ENCODE measurements at places on chromosomes 2 and 18.

- no peak for DNase-seq
Observed at GRCh38 chr2:191835539-191836350, 11.1 kb downstream of the CAVIN2 start.

DNA sequence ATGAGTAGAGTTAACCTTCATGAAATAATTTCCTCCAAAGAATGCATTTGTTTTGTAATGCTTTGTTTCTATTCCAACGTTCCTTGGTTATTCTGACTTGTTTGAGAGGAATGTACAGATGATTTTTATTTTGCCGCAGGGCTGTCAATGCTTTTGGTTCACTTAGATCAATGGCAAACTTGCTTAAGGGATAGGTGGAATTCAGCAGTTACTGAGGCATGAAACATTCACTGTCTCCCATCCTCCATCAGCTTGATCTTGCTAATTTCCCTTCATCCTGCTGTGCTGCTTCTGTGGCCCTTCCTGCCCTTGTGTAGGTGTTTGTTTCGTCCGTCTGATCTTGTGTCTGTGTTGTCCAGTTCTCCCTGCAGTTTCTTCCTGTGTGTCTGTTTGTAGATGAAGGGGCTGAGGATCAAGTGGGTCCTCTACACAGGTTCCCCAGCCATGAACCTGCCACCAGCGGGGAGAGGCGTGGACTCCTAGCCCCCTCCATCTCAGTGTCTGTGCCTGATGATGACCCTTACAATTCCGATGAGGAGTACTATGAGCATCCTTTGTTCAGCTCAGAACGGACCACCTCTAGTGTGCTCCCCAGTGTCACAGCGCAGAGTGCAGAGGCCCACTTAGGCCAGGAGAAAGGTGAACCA lies 84.2 kb upstream of the UNC80 start:
- no peak for DNase-seq

- no peak for DNase-seq
Observed at GRCh38 chr2:176931588-176932563, 280.7 kb upstream of the HNRNPA3 start.

- DNase-seq: no peak
Observed at GRCh38 chr18:39186008-39186407, 1620.4 kb upstream of the CELF4 start.

- no peak for DNase-seq
Observed at GRCh38 chr2:30899516-30900054, 92.3 kb upstream of the CAPN13 start.

GRCh38 chr2:69348781-69349180 lies 38.2 kb downstream of the GFPT1 start:
- DNase-seq: no peak

- no peak for DNase-seq
Observed at GRCh38 chr18:63119647-63120046, 199.9 kb downstream of the BCL2 start.

- no peak for DNase-seq
Observed at GRCh38 chr2:195619590-195619989, 37.4 kb upstream of the SLC39A10 start.

DNA sequence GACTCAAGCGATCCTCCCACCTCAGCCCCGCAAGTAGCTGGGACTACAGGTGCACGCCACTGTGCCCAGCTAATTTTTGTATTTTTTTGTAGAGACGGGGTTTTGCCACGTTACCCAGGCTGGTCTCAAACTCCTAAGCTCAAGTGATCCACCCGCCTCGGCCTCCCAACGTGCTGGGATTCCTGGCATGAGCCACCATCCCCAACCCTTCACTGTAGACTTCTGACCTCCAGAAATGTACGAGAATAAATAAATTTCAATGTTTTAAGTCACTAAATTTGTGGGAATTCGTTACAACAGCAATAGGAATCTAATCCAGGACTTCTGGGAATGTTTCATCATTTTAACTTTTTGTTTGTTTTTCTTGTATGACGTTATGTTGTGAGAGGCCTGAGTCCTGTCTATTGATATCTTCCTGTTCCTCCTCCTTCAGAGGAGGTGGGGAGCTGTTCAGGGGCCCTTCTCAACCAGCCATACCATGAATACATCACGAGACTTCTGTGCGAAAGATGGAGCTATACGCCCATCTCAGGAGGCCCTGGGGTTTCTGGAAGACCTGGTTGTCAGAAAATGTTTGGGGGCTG lies 40.0 kb downstream of the TEX44 start:
- no peak for DNase-seq

- no peak for DNase-seq
Observed at GRCh38 chr2:18645315-18645714, 55.9 kb upstream of the NT5C1B start.

DNA sequence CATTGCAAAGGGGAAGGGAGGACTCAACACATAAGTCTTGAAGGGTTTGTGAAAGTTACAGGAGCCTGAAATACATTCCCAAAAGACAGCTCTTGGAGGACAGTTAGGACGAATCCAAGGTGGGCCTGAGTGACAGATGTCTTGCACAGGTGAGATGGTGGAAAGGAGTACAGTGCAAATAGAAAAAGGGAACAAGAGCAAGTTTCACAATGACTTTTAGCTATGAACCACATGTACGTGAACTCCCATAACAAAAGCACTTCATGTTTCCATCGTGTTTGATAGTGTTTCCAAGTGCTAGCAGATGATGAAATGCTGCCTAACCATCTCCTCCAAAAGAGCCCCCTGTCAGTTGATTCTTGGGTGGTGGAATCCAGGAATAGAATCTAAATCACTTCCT lies 1.8 kb downstream of the IL18RAP start:
- DNase-seq: no peak

DNA sequence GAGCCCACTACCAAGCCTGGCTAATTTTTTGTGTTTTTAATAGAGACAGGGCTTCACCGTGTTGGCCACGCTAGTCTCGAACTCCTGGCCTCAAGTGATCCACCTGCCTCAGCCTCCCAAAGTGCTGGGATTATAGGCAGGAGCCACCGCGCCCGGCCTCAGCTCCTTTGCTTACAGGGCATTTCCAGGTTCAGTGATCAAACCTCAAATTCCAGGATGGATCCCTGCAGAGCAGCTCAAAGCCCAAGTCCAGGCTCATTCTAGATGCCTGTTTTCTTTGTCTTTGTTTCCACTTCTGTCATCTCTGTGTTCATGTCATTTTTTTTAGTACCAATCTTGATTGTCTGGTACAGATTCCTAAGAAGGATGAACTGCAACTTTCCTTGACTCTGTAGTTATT lies 41.9 kb downstream of the TNFRSF11A start:
- no peak for DNase-seq

DNA sequence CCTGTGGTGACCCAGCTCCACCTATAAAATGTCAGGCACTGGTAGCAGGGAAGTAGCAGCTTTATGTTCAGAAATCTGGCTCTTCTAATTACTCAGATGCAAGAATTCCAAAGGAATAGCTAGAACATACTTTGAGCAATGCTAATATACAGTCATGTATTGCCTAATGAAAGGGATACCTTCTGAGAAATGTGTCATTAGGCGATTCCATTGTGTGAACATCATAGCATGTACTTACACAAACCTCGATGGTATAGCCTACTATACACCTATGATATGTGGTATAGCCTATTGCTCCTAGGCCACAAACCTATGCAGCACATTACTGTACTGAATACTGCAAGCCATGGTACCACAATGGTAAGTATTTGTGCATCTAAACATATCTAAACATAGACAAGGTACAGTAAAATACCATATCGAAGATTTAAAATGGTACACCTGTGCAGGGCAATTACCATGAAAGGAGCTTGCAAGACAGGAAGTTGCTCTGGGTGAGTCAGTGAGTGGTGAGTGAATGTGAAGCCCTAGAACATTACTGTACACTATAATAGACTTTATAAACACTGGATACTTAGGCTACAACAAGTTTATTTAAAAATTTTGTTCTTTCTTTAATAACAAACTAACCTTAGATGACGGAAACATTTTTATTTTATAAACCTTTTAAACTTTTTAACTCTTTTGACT lies 50.3 kb upstream of the ETAA1 start:
- no peak for DNase-seq

Data from hindlimb muscle (tissue), 1 donor.